ENCODE measurements at places on chromosomes 13 and 19.

DNA sequence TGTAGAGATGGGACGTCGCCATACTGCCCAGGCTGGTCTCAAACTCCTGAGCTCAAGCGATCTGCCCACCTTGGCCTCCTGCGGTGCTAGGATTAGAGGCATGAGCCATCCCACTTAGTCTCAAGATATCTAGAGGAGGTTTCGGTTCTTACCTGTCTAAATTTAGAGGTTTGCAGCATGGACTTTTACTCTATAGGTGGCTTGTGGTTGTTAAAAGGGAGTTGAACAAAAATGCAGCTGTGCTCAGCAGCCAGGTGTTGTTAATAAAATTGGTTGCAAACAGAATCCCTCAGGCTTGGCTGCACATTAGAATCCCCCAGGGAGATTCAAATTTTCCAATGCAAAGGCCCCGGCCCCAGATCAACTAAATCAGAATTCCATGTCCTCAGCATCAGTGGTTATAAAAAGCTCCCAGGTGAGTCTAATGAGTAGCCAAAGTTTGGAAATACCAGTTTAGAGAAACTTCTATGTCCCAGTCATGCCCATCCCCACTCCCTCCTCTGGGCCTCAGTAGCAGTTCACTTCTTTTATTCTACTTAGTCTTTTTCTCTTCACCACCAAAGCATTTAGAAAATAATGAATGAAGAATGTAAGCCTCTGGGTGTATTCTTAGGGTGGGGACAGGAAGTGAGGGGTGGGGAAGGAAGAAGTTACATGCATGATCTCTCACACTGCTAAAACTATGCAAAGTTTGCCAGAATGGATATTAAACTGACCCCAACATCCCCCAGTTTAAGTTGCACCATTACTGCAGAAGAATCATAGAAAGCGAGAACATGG is 471.0 kb downstream of the COG6 start:
- no peak for DNase-seq

DNA sequence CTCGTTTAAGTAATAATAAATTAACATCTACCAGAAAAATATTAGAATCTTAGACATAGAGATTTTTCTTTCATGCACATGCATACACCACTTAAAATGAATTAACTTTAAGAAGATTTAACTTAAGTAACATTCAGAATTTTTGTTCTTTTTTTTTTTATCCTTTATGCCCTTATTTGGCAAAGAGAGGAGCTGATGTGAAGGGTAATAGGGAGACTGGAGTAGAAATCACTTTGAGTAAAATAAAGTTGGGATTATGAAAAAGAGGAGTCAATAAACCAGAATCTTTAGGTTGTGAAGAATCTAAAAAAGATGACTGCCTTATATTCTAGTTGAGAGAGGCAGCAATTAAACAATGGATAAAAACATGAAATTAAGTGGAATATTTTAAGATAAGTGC is 18.8 kb upstream of the MIR17HG start:
- no peak for DNase-seq

- no peak for DNase-seq
These were observed 129.3 kb upstream of the SERP2 start for GRCh38 chr13:44244288-44244687.

DNA sequence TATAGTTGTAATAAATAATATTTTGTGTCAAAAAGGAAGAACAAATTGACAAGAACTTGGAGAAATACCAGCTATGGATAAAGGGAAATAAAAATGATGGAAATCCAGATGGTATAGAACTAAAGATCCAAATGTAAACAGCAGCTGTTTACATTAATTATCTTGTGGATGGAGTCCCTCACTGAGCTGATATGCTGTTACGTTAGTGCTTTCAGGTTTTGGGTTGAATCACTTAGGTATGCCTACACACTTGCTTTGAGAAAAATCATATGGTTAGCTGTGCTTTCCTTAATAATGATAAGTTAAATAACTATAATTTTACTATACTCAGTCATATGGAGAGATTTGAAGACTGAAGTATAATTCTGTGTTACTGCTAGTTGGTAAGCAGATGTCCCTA is 27.7 kb downstream of the WASF3 start:
- DNase-seq, result no peak

- peak; percentile 54 for DNase-seq
These were observed 488 bp downstream of the RCN3 start for GRCh38 chr19:49528211-49528771.

DNA sequence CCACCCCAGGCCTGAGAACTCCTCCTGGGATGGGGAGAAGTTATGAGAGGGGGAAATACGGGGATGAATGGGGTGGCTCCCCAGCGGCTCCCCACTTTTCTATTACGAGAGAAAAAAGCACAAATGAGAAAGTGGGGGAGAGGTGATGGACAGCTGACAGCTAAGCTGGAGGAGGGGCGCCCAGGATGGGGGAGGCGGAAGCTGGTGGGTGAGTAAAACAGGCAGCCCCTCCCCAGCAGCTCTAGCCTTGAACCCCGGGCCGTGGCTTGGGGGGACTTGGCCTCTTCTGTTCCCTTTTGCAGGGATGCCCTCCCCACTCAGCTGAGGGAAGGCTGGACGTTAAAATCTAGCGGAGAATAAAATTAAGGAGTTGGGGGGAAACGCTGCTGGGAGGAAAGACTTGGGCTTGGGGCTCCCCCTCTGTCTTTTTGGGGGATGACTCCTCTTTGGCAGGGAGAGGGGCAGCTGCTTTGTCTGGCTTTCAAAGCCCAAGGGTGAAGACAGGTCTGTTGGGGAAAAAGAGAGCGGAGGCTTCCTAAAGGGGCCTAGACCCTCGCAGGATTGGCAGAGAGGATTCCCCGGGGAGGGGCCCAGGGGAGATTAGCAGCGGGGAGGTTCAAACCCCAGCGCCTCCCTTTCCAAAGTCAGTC is 1.4 kb upstream of the SAMD1 start:
- no peak for DNase-seq
